Cortex of kidney (tissue), 1 donor: ENCODE measurements at places on chromosomes 5 and 9.

DNA sequence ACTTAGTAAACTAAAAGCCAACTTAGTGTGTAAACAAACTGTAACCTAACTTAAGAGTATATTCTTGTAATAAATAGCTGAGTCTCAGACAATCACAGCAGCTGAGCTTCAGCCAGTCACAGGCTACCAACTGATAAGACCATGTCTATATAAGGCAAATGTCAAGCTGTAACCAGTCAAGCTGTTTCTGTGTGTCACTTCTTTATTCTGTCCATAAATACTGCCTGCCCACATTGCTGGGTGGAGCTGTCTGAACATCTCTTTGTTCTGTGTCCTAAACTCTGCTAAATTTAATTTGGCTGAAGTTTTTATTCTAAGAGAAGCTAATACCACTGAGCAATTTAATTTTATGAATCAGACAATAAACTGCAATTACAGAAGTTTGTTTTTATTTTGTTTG, 412.1 kb upstream of the CDH10 start:
- DNase-seq, result no peak

DNA sequence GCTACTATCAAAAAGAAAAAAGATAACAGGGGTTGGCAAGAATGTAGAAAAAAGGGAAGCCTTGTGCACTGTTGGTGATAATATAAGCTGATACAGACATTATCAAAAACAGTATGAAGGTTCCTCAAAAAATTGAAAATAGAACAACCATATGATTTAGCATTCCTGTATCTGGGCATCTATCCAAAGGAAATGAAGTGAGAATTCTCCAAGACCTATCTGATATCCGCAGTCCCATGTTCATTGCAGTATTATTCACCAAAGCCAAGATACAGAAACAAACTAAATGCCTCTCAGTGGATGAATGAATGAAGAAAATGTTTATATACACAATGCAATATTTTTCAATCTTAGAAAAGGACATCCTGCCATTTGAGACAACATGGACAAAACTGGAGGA, 1943.3 kb downstream of the MAT2B start:
- DNase-seq, result no peak

GRCh38 chr9:13386935-13387733, 107.6 kb upstream of the MPDZ start:
- no peak for DNase-seq

DNA sequence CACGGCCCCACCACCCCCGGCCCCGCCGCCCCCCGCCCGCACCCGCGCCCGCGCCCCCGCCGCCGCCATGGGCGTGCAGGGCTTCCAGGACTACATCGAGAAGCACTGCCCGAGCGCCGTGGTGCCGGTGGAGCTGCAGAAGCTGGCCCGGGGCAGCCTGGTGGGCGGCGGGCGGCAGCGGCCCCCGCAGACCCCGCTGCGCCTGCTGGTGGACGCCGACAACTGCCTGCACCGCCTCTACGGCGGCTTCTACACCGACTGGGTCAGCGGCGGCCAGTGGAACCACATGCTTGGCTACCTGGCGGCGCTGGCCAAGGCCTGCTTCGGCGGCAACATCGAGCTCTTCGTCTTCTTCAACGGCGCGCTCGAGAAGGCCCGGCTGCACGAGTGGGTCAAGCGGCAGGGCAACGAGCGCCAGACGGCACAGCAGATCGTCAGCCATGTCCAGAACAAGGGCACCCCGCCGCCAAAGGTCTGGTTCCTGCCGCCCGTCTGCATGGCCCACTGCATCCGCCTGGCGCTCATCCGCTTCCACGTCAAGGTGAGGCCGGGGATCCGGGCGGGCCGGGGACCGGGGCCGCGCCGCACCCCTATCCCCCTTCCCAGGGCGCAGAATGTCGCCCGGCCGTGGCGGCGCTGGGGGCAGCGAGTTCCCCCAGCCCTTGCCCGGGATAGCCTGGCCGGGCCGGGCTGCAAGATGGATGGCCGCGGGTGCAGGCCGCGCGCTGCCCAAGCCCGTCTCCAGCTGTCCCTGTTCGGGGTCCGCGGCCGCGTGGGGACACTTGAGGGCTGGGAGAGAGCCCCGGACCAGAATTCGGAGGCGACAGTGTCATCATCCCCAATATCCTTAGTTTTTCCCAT, 594 bp downstream of the FAM120A start:
- no peak for DNase-seq

- DNase-seq, result no peak
These were observed 14.2 kb downstream of the CCDC180 start for GRCh38 chr9:97321691-97322090.

GRCh38 chr5:1166370-1166769, 35.0 kb upstream of the SLC6A19 start:
- no peak for DNase-seq

GRCh38 chr5:78829811-78830527, 155.1 kb downstream of the ARSB start:
- no peak for DNase-seq

- no peak for DNase-seq
These were observed 38.1 kb downstream of the SLC12A2 start for GRCh38 chr5:128121651-128122050.

GRCh38 chr5:176538230-176538988, 1.2 kb upstream of the RNF44 start:
- DNase-seq, result no peak

DNA sequence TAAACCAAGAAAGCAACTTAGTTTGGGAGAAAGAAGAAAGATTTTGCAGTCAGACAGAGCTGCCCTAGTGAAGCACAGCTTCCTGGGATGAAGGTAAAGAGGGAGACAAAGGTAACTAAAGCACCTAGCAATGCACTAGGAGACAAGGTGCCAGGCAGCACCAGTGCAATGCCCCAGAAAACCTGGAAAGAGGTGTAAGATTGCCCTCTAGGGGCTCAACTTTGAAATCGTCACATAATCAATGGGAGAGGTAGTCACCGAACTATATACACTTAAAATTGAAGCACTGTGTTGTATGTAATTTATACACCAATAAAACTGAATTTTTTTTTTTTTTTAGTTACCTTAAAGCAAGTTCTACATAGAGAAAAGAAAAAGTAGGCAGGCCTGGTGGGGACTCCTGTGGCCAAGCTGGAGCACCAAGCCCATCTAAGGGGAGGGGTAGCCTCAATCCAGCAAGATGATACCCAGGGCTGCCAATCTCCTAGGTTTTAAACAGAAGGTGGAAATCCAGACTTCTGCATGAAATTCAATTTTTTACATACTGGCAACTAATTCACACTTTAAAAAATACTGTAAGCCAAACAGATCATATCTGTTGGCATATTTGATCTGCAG, 48.2 kb downstream of the CDK5RAP2 start:
- no peak for DNase-seq

- DNase-seq, result no peak
These were observed 34.0 kb downstream of the LPCAT1 start for GRCh38 chr5:1489754-1490153.

- no peak for DNase-seq
These were observed 9.5 kb upstream of the BARX1 start for GRCh38 chr9:93964685-93965084.

- no peak for DNase-seq
These were observed 768.8 kb upstream of the GRAMD2B start for GRCh38 chr5:125654392-125654791.

- DNase-seq, result no peak
These were observed 34.4 kb upstream of the RANBP6 start for GRCh38 chr9:6049798-6050197.

DNA sequence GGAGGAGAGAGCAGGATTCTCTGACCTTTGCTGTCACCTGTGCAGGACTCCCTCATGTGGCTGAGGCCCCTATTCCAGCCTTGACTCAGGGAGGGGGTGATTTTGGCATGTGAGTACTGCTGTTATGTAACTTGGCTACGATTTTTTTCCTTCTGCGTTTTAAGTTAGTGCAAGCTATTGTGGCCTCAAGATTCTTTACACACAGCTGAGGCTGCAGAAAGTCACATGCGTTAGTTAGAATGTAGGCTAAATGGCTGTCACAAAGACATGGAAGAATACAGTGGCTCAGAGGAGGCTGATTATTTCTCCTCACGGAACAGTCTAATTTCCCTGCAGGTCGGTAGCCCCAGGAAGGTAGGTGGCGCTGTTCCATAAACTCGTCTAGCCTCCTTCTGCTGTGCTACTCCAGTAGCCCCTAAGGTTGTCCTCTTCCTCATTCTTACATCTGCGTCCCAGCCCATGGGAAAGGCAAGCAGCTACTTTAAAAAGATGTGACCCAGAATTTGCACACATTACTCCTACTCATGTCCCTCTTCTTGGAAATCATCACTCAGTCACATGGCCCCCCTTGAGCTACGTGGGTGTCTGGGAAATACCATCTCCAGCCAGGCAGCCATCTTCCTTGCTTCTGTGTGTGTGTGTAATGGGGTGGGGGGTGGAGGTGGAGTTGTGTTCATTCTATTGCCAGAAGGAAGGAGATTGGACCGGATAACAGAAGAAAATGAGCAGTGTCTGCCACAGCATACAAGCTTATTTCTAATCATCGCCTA, 486.6 kb downstream of the CCDC171 start:
- DNase-seq, result no peak

GRCh38 chr9:36992501-36993316, 41.4 kb downstream of the PAX5 start:
- no peak for DNase-seq

- no peak for DNase-seq
These were observed 92.4 kb downstream of the RORB start for GRCh38 chr9:74589576-74589975.

- no peak for DNase-seq
These were observed 5.9 kb upstream of the SLC22A5 start for GRCh38 chr5:132363431-132364112.

DNA sequence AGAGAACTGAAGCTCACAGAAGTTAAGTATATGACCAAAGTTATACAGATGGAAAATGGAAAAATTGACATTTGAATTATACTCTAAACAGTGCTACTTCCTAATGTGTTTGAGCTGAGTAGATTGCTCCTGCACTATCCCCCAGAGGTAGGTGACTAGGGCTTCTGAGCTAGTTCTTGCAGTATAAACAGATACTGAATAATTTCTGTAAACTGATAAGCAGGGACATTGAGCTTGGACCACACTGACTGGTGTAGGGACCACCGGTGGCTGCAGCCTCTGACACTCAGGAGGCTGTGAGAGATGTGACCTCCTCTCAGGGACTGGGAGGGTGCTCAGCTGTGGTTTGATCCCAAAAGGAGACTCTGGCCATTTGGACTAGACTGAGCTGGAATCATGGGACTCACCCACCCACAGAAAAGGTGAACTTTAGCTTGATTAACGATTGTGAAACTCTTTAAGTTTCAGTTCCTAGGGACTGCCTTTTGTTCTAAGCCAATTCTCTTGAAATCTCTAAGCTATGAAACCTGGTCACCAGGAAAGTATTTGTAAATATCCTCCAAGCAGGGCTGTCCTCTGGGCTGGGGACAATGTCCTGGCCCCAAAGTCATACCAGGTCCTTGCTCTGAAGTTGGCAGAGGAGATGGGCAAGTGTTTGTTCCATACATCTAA, 291.5 kb downstream of the SEC61B start:
- no peak for DNase-seq

DNA sequence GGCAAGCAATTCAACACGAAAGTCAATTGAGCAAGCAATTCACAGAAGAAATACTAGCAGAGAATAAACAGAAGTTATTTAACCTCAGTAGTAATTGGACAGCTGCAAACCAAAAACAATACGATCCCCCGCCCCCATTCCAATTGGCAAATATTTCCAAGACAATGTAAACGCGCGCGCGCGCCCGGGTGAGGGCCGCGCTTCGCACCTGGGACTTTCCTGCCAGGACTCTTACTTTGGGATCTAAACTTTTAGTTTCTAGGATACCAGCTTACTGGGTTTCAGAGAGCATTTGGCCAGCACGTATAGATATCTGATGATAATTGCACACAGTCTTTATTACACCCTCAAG, 8.6 kb downstream of the RUFY1 start:
- no peak for DNase-seq

GRCh38 chr5:90113108-90113507, 296.4 kb downstream of the CETN3 start:
- no peak for DNase-seq

DNA sequence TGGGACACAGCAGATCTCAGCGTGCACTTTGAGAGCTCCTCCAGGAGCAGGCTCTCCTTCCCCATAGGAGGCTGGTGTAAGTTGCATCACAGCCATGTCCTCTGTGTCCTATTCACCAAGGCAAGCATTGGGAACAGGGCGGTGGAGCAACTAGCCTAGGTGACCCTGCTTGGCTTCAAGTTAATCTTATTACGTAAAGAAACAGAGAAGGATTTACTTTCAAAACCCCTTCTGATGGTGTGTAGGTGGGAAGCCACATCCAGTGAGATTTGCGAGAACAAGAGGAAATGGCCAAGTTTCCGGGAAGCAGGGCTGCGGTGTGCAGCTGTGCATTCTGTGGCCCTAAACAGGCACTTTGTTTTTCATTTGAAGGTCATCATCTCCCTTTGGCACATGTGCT, 80.2 kb downstream of the TRIO start:
- no peak for DNase-seq

DNA sequence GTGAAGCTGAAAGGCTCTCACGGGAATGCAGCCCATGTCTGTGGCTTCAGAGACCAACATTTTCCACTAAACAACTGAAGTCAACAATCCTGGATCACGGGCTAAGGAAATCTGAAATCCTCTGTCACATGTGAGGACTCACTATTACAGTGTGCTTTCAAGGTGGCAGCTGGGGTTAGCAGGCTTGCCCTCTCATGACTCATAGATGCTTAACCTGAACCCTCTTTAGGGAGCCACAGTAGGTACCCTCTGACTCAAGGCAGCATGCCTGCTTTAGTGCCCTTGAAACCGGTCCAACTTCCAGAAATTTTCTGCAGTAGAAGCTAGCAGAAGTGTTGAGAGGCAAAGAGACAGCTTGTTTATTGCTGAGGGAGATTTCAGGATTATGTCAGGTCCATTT, 232.5 kb downstream of the GABRB2 start:
- DNase-seq, result no peak

- no peak for DNase-seq
These were observed 202.4 kb upstream of the TBC1D2 start for GRCh38 chr9:98457726-98458370.

DNA sequence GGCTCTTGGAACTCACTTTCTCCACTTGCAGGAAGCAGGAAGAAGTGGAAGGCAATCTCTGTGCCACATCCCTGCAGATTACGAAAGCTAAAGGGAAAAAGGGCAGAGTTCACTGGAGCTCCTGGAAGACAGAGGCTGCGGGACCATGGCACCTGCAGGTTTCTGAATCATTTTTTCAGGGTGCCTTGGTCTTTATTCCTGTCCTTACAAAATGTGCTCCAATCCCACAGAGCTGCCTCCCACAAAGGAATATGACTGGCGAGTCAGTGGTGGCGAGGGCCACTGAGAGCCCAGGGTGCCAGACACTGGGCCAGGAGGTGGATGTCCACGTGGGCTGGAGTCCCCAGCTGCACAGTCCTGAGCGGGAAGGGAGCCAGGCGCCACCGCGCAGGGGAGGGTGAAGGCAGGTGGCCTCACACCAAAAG, 183.0 kb downstream of the FANCC start:
- DNase-seq, result no peak

GRCh38 chr9:19800884-19801283, 12.0 kb upstream of the SLC24A2 start:
- no peak for DNase-seq

GRCh38 chr5:32625547-32625946, 40.2 kb downstream of the SUB1 start:
- no peak for DNase-seq

GRCh38 chr5:176664886-176665285, 17.6 kb downstream of the TSPAN17 start:
- DNase-seq, result no peak

- no peak for DNase-seq
These were observed 174.5 kb downstream of the CFAP90 start for GRCh38 chr5:7676455-7676854.
